ENCODE measurements at places on chromosomes 5 and 9.

DNA sequence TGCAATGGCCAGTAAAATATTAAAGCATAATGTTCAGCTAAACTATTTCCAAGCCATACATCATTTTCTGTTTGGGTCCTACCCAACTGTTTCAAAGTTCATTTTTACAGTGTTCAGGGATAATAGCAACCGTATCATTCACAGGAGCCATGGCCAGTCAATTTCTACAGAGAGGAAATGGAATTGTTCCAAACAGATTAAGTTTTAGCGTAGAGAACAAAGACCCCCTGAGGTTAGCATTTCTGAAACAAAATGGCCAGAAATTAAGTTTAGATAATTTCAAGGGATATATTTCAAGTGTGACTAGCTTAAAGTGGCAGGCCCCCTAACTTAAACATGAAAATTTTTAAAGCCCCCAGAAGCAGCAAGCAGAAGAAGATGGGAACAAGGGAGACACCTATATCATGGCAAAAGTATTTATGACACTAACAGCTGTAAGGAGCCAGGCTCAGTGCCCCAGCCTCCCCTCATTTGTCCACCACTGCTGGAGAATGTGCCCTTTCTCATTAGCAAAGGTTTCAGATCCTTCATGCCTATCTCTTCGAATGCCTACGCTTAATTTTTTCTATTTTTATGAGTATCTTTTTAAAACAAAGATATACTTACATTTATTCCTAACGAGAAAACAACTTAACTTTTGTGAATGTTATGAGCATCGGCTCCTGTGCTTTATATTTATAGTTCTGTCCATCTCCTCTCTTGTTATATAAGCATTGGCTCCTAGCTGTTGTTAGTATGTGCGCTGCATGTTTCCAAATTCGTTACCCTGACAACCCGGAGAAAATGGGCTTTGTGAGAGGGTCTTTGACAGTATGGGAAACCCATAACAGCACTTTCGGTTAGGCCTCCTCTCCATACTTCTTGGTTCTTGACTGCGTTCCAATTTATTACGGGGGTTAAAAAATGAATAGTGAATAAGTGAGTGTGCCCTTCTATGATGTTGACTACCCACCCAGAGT lies 116.3 kb downstream of the MED27 start:
- H3K27ac ChIP-seq: no peak overlapping the region
- no peak for DNase-seq
- no peak overlapping the region for H3K4me3 ChIP-seq
- no peaks in the 10 kb centered on the region for H3K27me3 ChIP-seq
- no peaks in the 10 kb centered on the region for H3K36me3 ChIP-seq
- H3K4me1 ChIP-seq: no peaks in the 10 kb centered on the region

DNA sequence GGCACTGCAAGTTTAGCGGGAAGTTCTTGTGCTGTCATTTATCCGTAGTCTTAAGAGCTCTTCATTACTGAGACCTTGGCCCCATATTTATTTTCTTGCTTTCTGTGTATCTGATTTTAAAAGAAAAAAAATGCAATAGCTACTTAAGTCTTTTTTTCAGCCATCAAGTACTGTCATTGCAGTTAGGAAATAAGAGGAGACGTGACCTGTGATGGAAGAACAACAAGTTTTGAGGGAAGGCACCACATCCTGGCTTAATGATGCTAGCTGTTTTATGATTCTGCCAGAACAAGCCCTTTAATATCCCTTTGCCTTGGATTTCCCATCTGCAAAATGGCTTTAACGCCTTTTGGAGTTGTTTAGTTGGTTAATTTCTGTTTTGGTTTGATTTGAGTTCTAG lies 3.8 kb downstream of the RGMB start:
- DNase-seq: no peak
- no peaks in the 10 kb centered on the region for H3K36me3 ChIP-seq
- H3K27ac ChIP-seq: no peak overlapping the region
- no peaks in the 10 kb centered on the region for H3K27me3 ChIP-seq
- H3K4me1 ChIP-seq: peaks cover 28% of the 10 kb centered on the region

DNA sequence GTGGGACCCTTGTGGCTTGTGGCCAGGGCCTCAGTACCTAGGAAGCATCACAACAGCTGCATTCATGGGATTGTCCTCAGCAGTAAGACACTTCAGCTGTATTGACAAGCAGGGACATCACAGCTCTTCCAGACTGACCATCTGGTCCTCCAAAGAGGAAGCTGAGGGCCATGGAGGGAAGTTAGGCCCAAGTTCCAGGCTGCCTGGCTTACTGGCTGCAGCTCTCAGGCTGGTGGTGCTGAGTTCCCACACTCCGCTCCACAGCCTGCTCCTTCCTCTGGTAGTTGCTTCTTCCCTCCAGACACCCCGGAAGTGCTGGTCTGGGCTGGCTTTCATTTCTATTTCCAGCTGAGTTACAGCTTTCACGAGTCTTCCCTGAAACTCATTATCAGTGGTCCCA lies 5.7 kb upstream of the STING1 start:
- no peak overlapping the region for H3K27ac ChIP-seq
- no peak overlapping the region for H3K4me3 ChIP-seq
- no peaks in the 10 kb centered on the region for H3K27me3 ChIP-seq
- DNase-seq: no peak
- H3K36me3 ChIP-seq: no peaks in the 10 kb centered on the region

DNA sequence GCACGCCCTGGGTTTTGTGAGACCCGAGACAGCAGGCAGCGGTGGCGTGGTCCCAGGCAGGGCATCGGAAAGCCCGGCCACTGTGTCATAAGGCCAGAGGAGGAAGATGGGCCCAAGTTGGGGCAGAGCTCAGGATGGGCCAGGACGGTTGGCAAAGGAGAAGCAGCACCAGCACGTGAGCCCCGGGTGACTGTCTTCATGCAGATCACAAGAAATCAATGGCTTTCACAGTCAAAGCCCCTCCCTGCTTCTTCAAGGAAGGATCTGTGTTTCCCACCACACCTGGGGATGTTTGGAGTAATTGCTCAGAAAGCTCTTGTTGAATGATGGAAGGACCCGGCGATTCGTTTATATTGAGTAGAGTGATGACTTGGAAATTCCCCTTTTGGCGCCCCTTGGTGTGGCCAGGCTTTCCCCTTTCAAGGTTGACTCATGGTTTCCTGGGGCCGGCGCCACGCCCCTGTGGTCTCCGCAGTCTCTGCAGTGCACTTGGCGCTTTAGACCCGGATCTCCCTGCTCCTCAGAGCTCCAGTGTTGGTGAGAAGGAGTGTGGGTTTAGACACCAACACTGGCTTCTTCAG lies 52.1 kb downstream of the IL31RA start:
- peak; percentile 43 for DNase-seq
- no peaks in the 10 kb centered on the region for H3K36me3 ChIP-seq
- no peaks in the 10 kb centered on the region for H3K27me3 ChIP-seq
- H3K4me3 ChIP-seq: peak overlapping the region; percentile 1
- no peak overlapping the region for H3K27ac ChIP-seq

- no peak overlapping the region for H3K27ac ChIP-seq
- no peak for DNase-seq
- H3K4me1 ChIP-seq: no peaks in the 10 kb centered on the region
- H3K36me3 ChIP-seq: no peaks in the 10 kb centered on the region
- no peak overlapping the region for H3K4me3 ChIP-seq
Measured at GRCh38 chr5:83265318-83265717, 188.0 kb downstream of the XRCC4 start.

- H3K4me3 ChIP-seq: peak overlapping the region; percentile 82
- no peak for DNase-seq
- no peaks in the 10 kb centered on the region for H3K27me3 ChIP-seq
- H3K4me1 ChIP-seq: peaks cover 19% of the 10 kb centered on the region
- no peaks in the 10 kb centered on the region for H3K36me3 ChIP-seq
- peak overlapping the region; percentile 86 for H3K27ac ChIP-seq
Measured at GRCh38 chr5:108749128-108749861, 1.6 kb downstream of the FER start.

DNA sequence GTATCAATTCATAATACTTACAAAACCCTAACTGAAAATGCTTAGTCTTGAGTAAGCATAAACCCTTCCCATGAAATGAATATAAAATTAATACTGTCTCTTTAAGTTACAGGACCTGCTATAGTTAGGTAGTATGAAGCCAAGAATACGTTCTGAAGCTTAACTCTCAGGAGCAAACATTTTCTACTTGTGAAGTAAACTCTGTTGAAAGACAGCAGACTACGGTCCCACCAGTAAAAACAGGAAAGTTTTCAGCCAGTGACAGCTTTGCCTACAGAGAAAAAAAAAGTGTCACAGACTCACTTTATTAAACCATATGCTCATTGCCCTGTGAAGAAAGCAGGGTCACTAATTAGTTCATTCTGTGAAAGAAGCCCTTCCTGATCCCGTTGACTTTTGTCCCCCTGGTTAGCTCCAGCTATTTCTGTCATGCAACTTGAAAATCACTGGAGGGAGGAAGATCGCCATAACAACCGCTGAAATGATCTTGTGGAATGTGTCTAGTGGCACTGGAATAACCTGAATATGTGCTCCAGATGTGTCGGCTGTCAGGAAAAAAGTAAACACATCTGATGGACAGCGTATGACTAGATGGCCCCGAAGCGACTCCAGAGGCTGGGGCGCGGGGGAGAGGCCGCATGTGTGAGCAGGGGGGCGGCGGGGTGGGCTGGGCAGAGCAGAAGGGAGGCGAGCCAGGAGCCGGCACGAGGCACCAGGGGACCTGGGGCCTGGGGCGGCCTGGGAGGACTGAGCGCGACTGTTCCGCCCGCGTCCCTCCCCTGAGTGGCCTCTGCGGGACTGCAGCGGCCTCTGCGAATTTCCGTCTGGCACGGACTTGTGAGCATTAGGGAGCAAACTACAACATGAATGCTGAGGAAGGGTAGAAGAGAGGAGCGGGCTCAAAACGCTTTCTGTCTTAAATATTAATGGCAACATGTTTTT lies 41.9 kb downstream of the BNC2 start:
- no peaks in the 10 kb centered on the region for H3K27me3 ChIP-seq
- no peaks in the 10 kb centered on the region for H3K4me1 ChIP-seq
- no peak for DNase-seq

DNA sequence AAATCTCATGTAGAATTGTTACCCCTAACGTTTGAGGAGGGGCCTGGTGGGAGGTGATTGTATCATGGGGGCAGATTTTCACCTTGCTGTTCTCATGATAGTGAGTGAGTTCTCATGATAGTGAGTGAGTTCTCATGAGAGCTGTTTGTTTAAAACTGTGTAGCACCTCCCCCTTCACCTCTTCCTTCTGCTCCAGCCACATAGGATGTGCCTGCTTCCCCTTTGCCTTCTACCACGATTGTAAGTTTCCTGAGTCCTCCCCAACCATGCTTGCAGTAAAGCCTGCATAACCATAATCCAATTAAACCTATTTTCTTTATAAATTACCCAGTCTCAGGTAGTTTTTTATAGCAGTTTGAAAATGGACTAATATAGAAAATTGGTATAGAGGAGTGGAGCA lies 1783.7 kb upstream of the CDH9 start:
- no peaks in the 10 kb centered on the region for H3K4me1 ChIP-seq
- H3K4me3 ChIP-seq: no peak overlapping the region
- no peak overlapping the region for H3K27ac ChIP-seq

DNA sequence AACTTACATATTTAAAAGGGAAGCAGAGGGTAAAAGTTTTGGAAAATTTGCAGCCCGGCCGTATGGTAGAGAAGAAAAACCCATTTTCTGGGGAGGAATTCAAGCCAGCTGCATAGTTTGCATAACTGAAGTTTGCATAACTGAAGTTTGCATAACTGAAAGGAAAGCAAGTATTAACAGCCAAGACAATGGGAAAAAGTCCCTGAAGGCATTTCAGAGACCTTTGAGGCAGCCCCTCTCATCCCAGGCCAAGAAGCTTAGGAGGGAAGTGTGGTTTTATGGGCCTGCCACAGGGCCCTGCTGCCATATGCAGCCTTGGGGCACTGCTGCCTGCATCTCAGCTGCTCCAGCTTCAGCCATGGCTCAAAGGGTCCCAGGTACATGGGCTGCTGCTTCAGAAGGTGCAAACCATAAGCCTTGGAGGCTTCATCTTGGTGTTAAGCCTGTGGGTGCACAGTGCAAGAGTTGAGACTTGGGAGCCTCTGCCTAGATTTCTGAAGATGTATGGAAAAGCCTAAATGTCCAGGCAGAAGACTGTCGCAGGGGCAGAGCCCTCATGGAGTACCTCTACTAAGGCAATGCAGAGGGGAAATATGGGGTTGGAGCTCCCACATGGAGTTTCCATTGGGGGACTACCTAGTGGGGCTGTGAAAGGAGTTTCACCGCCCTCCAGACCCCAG lies 36.9 kb upstream of the CXCL14 start:
- H3K36me3 ChIP-seq: no peaks in the 10 kb centered on the region
- no peak for DNase-seq
- no peaks in the 10 kb centered on the region for H3K4me1 ChIP-seq

DNA sequence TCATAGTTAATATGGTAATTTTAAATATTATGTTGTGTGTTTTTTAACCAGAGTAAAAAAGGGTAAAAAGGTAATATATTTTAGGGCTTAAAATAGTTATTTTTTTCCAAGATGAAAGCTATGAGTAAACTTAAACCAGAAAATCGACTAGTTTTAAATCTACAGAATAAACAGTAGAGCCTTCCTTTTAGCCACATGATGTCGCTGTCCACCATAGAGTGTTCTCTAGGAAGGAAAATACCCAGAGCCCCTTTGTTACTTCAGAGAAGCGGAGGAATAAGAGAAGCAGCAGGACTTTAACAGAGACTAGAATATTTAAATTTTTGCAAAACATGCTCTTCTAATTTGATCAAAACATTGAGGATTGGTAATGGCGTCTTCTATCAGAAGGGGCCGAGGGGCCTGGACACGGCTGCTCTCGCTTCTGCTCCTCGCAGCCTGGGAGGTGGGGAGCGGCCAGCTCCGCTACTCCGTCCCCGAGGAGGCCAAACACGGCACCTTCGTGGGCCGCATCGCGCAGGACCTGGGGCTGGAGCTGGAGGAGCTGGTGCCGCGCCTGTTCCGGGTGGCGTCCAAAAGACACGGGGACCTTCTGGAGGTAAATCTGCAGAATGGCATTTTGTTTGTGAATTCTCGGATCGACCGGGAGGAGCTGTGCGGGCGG lies at the start of gene PCDHA2:
TSS of gene PCDHA2 (plus strand) at position 258 of the 664 bp plus-strand sequence.
- no peak for DNase-seq
- peaks cover under 1% of the 10 kb centered on the region for H3K27me3 ChIP-seq
- no peaks in the 10 kb centered on the region for H3K4me1 ChIP-seq
- no peak within 1 kb of the TSS for H3K4me3 ChIP-seq
- H3K36me3 ChIP-seq: no peaks in the 10 kb centered on the region

- DNase-seq: no peak
- H3K4me1 ChIP-seq: no peaks in the 10 kb centered on the region
- no peak overlapping the region for H3K27ac ChIP-seq
- no peak overlapping the region for H3K4me3 ChIP-seq
- H3K36me3 ChIP-seq: no peaks in the 10 kb centered on the region
Measured at GRCh38 chr5:90488791-90489190, 14.1 kb downstream of the POLR3G start.

- H3K36me3 ChIP-seq: no peaks in the 10 kb centered on the region
- no peak for DNase-seq
- H3K4me3 ChIP-seq: no peak overlapping the region
- no peak overlapping the region for H3K27ac ChIP-seq
- no peaks in the 10 kb centered on the region for H3K4me1 ChIP-seq
Measured at GRCh38 chr5:113900816-113901215, 387.3 kb downstream of the YTHDC2 start.

Data from CD4-positive, alpha-beta memory T cell (primary cell).